ENCODE measurements at places on chromosomes 7 and 10. TPM values are rescaled to one million over a fixed set of nuclear protein-coding genes. Genes with fewer than 3 reads are reported as not detected.

GPER1 gene
- not detected for total RNA-seq

TMEM225B gene
- 1.0 TPM for total RNA-seq

BCCIP gene
- 40.7 TPM for total RNA-seq

C7orf57 gene
- not detected for total RNA-seq

DNA sequence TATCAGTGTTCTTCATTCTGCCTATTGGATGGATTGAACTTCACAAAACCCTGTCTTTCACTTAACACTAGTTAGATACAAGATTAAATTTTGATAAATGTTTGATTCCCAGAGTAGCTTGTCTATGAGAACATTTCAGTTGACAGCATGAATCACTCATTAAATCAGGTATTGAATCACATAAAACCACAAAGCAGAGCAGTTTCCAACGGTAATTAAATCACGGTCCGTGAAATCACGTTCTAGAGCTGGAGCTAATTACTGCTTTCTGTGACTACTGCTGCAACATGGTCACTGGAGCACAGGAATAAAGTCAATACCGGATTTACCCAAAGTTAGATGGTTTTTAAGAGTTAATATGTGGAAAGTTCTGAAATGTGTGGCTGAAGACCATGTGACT lies 257.8 kb upstream of the PCDH15 start:
- no peak for DNase-seq

- DNase-seq = no peak
Observed at GRCh38 chr7:112360681-112361080, 89.6 kb upstream of the IFRD1 start.

GRCh38 chr7:7869036-7869435 lies 99.6 kb upstream of the GLCCI1 start:
- no peak for DNase-seq

- DNase-seq = no peak
Observed at GRCh38 chr10:14635043-14635710, 139.5 kb downstream of the FAM107B start.

DNA sequence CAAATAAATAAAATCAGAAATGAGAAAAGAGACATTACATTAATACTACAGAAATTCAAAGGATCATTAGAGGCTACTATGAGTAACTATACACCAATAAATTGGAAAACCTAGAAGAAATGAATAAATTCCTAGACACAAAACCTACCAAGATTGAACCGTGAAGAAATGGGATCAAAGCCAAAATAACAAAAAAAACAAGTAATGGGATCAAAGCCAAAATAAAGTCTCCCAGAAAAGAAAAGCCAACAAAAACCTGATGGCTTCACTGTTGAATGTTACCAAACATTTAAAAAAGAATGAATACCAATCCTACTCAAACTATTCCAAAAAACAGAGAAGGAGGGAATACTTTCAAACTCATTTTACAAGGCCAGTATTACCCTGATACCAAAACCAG lies 20.0 kb downstream of the GSDME start:
- no peak for DNase-seq

- DNase-seq = no peak
Observed at GRCh38 chr7:35816514-35816913, 15.7 kb downstream of the SEPTIN7 start.

- no peak for DNase-seq
Observed at GRCh38 chr7:14252458-14252857, 263.0 kb upstream of the ETV1 start.

GRCh38 chr10:77195101-77195500 lies 442.5 kb downstream of the KCNMA1 start:
- no peak for DNase-seq

GRCh38 chr7:41189866-41190265 lies 513.0 kb downstream of the INHBA start:
- no peak for DNase-seq

DNA sequence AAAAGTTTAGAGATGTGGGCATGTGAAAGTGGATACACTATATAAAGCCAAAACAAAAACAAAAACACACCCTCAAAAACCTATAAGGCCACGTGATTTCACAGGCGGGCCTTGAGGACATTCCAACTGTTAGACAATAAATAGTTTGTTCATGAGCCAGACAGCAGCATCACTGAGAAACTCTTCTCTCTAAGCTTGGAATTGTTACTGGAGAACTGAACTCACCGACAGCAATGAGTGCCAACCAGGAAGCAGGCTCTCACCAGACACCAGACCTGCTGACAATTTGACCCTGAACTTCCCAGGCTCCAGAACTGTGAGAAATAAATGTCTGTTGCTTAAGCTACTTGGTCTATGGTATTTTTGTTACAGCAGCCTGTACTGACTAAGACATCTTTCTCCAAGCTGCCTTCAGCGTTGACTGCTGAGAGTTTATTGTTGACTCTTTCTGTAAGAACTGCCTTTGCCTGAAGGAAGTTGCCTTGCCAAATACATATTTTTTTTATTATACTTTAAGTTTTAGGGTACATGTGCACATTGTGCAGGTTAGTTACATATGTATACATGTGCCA lies 107.5 kb downstream of the EPDR1 start:
- no peak for DNase-seq
